Hematopoietic multipotent progenitor cell treated with erythropoietin and hydrocortisone succinate and interleukin-3 and kit ligand, for 4 days (in vitro differentiated cells): ENCODE measurements at places on chromosomes 7 and 10.
A peak's percentile ranks its signal among the peaks of the same experiment; 100 is the strongest.

GRCh38 chr10:64142395-64142794 lies 621.2 kb downstream of the REEP3 start:
- no peak for DNase-seq

GRCh38 chr7:36171503-36171902 lies 18.4 kb downstream of the EEPD1 start:
- no peak for DNase-seq

DNA sequence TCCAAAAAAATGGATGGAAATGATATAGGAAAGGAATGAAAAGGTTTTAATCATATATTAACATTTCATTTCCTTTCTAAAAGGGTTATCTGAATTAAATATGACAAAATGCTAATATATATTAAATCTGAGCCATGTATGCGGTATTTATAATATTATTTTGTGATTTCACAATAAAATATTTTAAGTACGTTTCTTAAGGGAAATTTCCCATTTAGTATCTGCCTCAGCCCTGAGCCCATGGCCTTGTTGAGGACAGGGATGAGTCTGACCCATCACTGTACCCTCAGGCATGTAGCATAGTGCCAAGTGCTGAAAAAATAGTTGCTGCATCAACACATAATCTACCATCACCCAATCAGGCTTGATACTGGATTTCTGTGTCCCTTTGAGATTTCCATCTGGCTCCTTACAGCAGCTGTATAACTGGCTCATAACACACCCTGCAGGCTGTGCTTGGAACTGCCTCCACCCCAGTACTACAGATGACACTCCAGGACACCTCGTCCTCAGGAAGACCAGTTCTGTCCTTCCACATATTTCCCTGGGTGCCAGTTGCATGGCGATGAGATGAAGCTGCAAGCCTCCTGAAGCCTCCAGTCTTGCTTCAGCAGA lies 59.4 kb upstream of the ASAH2 start:
- peak; percentile 65 for DNase-seq

DNA sequence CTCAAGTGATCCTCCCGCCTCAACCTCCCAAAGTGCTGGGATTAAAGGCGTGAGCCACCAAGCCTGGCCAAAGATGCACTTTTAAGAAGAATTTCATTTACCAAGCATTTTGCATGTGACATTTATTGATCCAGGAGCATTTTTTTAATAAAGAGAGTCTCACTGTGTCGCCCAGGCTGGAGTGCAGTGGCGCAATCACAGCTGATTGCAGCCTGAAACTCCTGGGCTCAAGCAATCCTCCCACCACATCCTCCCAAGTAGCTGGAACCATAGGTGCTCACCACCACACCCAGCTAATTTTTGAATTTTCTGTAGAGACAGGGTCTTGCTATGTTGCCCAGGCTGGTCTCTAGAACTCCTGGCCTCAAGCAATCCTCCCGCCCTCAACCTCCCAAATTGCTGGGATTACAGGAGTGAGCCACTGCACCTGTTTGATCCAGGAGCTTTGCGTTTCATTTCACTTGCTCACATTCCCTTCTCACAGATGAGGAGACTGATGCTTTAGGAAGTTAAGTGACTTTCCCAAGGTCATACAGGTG lies 4.4 kb upstream of the TBL2 start:
- DNase-seq: no peak
